A549 treated with GW870086 at 1 μM for 4 hours (cell line): ENCODE measurements at places on chromosomes 7 and 10. TPM values are rescaled to one million over a fixed set of nuclear protein-coding genes. Genes with fewer than 3 reads are reported as not detected.

Gene OR6V1
- not detected in 5 replicates for total RNA-seq

Gene H2BK1
- not detected in 5 replicates for total RNA-seq

Gene DEPP1
- total RNA-seq, result 1.3 to 1.7 TPM (median 1.4 TPM) in 5 replicates

Gene TCERG1L
- not detected in 5 replicates for total RNA-seq

Gene LBX1
- not detected in 5 replicates for total RNA-seq

Gene FOXI2
- total RNA-seq, result not detected in 5 replicates

Gene FUOM
- total RNA-seq, result 14.1 to 16.7 TPM (median 15.8 TPM) in 5 replicates

Gene UNC5B
- 1.8 to 2.0 TPM (median 1.9 TPM) in 5 replicates for total RNA-seq

Gene ANKRD1
- total RNA-seq, result 14.1 to 25.2 TPM (median 21.8 TPM) in 5 replicates

Gene CFAP69
- 1.8 to 3.3 TPM (median 1.9 TPM) in 5 replicates for total RNA-seq

Gene TEX36
- not detected in 5 replicates for total RNA-seq
